ENCODE measurements at places on chromosomes 6 and 20. TPM values are rescaled to one million over a fixed set of nuclear protein-coding genes. Genes with fewer than 3 reads are reported as not detected.

DNA sequence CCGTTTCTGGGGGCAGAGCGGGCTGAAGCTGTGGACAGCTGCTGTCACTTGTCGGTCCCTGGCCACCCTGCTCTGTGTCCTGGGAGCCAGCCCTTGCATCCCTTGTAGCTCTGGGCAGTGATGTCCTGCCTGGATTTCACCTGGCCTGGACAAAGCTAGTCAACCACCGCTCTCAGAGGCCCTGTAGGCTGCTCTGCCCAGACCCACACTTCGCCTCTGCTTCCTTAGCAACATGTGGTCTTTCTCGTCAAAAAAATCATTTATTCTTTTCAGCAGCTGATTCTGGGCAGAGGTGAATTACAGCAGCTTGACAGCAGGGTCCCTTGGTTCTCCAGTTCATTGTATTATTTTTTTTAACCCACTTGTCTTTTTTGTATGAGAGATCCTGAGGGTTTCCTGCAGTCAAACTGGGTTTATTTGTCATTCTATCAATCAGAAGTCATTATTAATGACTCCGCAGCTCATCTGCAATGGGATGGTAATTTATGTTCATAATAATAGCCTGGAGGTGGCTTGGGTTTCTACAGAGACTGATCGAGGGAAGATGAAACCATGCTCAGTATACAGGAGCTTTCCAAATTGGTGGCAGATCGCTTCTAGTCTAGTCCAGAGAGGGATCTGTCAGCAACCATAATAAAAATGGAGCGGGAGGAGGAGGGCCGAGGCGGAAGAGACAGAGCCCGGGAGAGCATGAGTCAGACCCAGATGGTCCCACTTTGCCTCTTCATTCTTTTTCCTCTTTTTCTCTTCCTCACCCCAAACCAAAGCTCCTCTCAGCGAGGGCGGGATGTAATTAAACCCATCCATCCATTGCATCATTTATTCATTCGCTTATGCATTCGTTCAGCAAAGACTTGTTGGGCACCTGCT, 22.4 kb downstream of the EDN3 start:
- H3K27ac ChIP-seq: no peak overlapping the region
- H3K4me3 ChIP-seq: no peak overlapping the region
- H3K36me3 ChIP-seq: no peaks in the 10 kb centered on the region

DNA sequence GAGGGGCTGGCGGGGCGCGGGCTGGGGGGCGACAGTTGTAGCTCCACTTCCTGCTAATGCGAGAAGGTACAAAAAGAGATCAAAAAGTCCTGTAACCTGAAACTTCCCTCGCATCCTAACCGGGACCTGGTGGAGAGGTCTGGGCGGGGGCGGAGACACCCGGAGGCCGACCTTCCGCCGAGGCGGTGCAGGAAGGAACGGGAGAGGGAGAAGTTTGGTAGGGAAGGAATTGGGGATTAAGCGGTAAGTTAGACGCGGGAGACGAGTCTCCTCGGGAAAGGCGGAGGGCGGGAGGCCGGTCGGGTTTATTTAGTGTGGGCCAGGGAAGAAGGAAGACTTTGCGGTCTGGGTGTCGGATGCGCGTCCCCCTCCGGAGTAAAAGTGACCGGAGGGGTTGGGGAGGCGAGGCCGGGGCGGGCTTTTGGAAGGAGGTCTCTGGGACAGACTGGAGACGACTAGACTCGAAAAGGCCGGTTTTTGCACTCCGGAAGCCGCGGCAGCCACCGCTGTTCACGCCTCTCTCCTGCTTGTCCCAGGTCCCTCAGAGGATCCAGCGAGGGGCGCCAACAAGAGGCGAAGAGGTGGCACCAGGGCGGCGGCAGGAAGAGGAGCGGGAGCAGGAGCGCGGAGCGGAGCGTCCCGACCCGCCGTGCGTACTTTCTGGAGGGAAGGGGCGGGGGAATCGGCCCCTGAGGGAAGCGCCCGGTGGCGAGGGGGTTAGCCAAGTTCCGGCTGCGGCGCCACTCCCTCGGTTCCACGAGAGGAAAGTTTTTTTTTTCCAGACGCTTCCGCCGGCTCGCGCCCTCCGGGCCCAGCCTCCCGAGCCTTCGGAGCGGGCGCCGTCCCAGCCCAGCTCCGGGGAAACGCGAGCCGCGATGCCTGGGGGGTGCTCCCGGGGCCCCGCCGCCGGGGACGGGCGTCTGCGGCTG, 734 bp downstream of the TPBG start:
- DNase-seq: peak; percentile 40
- no peaks in the 10 kb centered on the region for H3K36me3 ChIP-seq
- peak overlapping the region; percentile 95 for H3K4me3 ChIP-seq
- H3K27me3 ChIP-seq: peaks cover 57% of the 10 kb centered on the region

DNA sequence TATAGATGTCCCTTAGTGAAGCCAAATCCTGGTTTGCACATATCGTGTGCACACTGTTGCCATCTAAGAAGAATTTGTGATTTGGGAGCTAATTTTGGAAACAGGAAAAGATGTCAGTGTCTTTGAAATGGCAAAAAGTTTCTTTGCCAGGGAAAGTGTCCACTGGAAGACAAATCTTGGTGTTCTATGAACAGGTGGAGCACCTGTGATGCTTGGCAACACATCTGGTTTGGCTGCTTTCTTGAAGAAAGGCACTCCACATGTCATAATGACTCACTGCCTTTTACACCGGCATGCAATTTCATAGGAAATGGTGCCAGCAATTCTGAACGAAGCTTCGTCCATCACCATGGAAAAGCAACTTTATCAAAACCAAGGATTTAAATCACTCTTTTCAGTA, 1040.0 kb upstream of the MAP3K7 start:
- no peaks in the 10 kb centered on the region for H3K4me1 ChIP-seq
- no peaks in the 10 kb centered on the region for H3K36me3 ChIP-seq
- no peaks in the 10 kb centered on the region for H3K27me3 ChIP-seq
- H3K4me3 ChIP-seq: no peak overlapping the region
- no peak overlapping the region for H3K27ac ChIP-seq

DNA sequence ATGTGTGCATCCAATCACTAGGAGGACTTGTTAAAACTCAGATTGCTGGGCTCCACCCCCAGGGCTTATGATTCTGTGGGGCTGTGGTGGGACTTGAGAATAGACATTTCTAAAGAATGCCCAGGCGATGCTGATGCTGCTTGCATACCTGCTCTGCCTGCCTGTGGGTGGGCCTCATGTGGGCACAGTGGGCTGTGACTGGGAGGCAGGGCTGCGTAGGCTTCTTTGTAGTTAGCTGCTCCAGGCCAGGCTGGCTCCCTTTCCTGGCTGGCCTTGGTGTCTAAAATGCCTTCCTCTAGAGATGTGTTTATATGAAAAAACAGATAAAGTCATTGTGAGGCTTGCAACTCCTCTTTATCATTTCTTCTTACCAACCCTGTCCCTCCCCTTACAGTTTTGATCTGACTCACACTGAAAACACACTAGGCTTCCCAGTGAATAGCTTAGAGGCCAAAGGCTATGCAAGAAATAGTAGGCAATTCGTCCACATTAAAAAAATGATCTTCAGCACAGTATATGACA, 495.5 kb upstream of the MAP3K7 start:
- peaks cover 22% of the 10 kb centered on the region for H3K4me1 ChIP-seq
- no peaks in the 10 kb centered on the region for H3K27me3 ChIP-seq
- no peak for DNase-seq
- no peak overlapping the region for H3K4me3 ChIP-seq
- H3K27ac ChIP-seq: no peak overlapping the region

ATP9A gene
- total RNA-seq: 38.9 TPM

GRCh38 chr20:25223179-25223661, 24.7 kb upstream of the PYGB start:
- H3K36me3 ChIP-seq: no peaks in the 10 kb centered on the region
- H3K27ac ChIP-seq: peak overlapping the region; percentile 94
- DNase-seq: no peak

- H3K4me3 ChIP-seq: no peak overlapping the region
- H3K27me3 ChIP-seq: no peaks in the 10 kb centered on the region
- H3K4me1 ChIP-seq: no peaks in the 10 kb centered on the region
Observed at GRCh38 chr6:151512481-151512880, 18.7 kb downstream of the CCDC170 start.

GRCh38 chr6:128112494-128112893, 211.6 kb upstream of the THEMIS start:
- H3K27ac ChIP-seq: no peak overlapping the region
- H3K36me3 ChIP-seq: no peaks in the 10 kb centered on the region
- DNase-seq: no peak
- H3K4me1 ChIP-seq: no peaks in the 10 kb centered on the region

- H3K4me3 ChIP-seq: no peak overlapping the region
- H3K27me3 ChIP-seq: no peaks in the 10 kb centered on the region
- peak overlapping the region; percentile 48 for H3K27ac ChIP-seq
- no peak for DNase-seq
- H3K36me3 ChIP-seq: no peaks in the 10 kb centered on the region
Observed at GRCh38 chr6:145427232-145427631, 308.1 kb downstream of the EPM2A start.

DNA sequence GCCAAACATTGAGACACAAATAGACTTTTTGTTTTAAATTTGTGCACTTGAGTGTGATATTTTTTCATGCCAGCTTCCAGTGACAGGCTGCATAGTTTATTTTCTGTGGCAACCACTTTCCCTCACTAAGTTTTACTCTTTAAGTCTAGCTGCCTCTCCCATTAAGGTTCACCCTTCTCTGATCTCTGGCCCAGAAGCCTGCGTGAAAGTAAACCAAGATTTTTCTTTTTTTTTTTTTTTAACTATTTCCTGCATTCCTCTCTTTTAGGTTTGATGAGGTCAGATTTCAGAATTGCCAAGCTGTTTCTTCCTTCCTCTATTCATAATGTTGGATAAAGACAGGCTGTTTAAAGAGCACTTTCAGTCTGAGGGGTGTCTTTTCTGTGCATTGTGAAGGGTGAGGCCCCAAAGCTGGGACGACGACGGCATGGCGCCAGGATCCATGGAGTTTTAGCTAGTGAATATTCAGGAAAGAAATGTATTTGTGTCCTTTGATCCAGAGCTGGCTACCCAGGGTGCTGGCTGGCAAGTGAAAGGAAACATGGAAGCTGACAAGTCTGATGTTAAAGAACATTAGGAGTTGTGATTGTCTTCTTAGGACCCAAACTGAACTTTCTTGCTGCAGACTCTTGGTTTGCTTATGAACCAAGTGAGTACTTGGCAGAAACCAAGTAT, 50.7 kb downstream of the DOK5 start:
- H3K4me3 ChIP-seq: no peak overlapping the region
- no peak for DNase-seq
- peak overlapping the region; percentile 70 for H3K27ac ChIP-seq
- H3K27me3 ChIP-seq: no peaks in the 10 kb centered on the region

DNA sequence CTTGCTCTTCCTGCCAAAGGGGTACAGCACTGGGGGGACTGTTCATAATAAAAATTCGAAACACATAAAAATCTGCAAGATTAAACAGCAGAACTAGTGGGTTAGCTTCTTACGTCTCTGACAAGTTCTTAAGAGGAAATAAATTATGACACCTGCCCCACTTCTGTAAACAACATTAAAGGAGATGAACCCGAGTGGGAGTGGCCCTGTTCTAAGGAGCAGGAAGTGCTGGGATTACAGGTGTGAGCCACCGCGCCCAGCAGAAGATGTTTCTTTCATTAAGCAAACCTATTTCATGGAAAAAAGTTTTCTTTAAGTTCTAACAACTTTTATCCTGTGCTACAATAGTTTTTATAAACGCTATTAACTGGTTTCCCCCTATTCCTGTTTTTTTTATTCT, 24.6 kb downstream of the USP45 start:
- no peak overlapping the region for H3K27ac ChIP-seq
- DNase-seq: no peak
- peaks cover 2% of the 10 kb centered on the region for H3K36me3 ChIP-seq
- no peaks in the 10 kb centered on the region for H3K4me1 ChIP-seq

- H3K4me1 ChIP-seq: peaks cover 16% of the 10 kb centered on the region
- no peak overlapping the region for H3K4me3 ChIP-seq
- no peak overlapping the region for H3K27ac ChIP-seq
- no peaks in the 10 kb centered on the region for H3K36me3 ChIP-seq
- no peak for DNase-seq
Observed at GRCh38 chr6:125198398-125198937, 44.9 kb downstream of the TPD52L1 start.

BTBD3 gene
- 131 TPM for total RNA-seq

HLA-A gene
- 131 TPM for total RNA-seq
